ENCODE measurements at places on chromosomes 1 and 21.

DNA sequence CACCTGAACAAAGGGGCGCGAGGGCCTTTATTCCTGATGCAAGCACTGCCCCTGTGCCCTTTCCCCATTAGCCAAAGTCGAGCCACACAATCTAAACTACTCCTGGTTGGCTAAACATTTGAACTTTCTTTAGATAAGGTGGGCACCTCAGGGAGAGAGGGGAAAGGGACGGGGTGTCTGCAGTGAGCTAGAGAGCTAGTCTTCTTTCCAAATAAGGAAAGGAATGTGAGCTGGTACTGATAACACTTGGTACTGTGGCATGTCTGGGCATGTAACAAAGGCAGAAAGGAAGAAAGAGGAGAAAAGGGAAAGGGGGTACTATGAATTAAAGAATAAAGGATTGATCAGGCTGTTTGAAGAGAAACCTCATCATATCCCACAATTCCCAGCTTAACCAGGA, 62.8 kb downstream of the OVGP1 start:
- DNase-seq: no peak

- no peak for DNase-seq
These were observed 108.2 kb downstream of the LTN1 start for GRCh38 chr21:28884481-28884880.

GRCh38 chr1:221612047-221612777, 129.7 kb downstream of the DUSP10 start:
- DNase-seq: no peak

- no peak for DNase-seq
These were observed 12.1 kb downstream of the ERG start for GRCh38 chr21:38486221-38486620.

All from globus pallidus (tissue), 1 donor.